ENCODE measurements at places on chromosomes 1 and 21.

GRCh38 chr1:175183586-175183985 is 9.0 kb downstream of the KIAA0040 start:
- DNase-seq, result no peak
- no peak overlapping the region for H3K27ac ChIP-seq
- H3K36me3 ChIP-seq, result no peaks in the 10 kb centered on the region
- 0 out of 2 replicates have a peak, but pooled peaks cover 2% of the 10 kb centered on the region for H3K27me3 ChIP-seq
- no peaks in the 10 kb centered on the region for H3K4me1 ChIP-seq
- H3K4me3 ChIP-seq, result no peak overlapping the region

- no peak overlapping the region for H3K4me3 ChIP-seq
- H3K27ac ChIP-seq, result no peak overlapping the region
- DNase-seq, result no peak
- H3K4me1 ChIP-seq, result peaks cover 10% of the 10 kb centered on the region
- H3K27me3 ChIP-seq, result no peaks in the 10 kb centered on the region
Observed at GRCh38 chr1:21066356-21067012, 110.2 kb downstream of the EIF4G3 start.

DNA sequence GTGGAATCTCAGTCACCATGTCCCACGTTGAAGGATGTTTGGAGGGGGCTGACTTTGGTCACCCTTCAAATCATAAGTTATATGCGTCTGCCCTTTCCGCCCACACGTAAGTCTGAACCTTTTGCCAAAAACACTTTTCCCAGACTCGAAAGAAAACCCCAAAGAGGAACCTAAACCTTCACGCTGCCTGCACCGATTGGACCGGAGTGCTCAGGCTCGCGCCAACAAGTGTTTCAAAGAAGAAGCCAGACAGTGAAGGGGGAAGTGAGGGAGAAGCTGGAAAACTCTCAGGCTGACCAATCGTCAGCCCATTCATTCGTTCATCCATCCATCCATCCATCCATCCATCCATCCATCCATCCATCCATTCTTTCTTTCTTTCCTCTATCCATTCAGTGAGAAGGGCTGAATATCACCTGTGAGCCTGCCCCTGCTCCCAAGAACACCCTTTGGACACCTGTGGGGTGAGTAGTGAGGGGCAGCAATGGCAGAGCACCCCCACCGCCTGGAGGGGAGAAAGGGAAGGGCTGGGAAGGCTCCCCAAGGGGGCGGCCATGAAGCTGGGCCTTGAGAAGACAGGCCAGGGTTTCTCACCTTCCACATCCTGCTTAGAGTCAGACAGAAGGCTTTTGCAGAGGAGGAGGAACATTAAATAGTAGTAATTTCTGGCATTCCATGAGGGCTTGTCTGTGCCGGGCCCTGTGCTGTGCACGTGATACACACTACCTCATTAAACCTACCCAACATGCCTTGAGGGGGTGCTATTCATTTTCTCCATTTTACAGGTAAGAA is 27.1 kb upstream of the RUNX3 start:
- H3K27ac ChIP-seq, result no peak overlapping the region
- no peaks in the 10 kb centered on the region for H3K36me3 ChIP-seq
- no peaks in the 10 kb centered on the region for H3K4me1 ChIP-seq

GRCh38 chr1:156021954-156022353 is 1.2 kb upstream of the SSR2 start:
- H3K36me3 ChIP-seq, result peaks cover 4% of the 10 kb centered on the region
- no peak overlapping the region for H3K4me3 ChIP-seq
- no peaks in the 10 kb centered on the region for H3K27me3 ChIP-seq

DNA sequence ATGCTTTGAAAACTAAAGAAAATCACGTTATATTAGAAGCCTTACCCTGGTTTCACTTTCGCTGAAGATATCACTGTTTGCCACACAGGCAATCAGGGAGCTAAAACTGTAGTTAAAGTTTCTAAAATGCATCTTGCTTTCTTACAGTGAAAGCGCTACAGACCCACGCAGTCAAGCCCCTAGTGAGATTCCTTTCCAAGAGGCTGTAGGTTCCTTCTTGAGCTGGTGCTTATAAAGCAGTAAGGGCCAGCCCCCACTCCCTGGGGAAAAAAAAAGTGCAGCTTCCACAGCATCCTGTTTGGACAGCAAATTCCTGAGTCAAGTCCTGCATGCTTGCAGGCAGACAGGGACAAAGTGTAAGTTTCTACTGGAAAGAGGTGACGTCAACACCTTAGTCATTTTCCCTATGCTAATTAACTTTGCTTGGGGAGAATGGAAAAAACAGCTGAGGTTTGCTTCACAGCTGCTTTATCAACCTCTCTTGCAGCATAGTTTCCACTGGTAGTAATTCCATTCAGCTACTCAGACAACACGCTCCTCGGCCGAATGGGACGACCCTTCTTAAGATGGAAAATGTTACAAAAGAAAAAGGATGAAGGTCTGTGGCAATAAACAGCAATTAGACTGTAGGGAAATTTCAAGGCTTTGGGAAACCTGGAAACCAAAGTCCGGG is 14.7 kb upstream of the KCNE1 start:
- H3K36me3 ChIP-seq, result no peaks in the 10 kb centered on the region
- no peaks in the 10 kb centered on the region for H3K27me3 ChIP-seq
- peak overlapping the region; percentile 93 for H3K27ac ChIP-seq
- peak overlapping the region; percentile 66 for H3K4me3 ChIP-seq
- H3K4me1 ChIP-seq, result peaks cover 10% of the 10 kb centered on the region

GRCh38 chr1:227016990-227017389 is 76.9 kb downstream of the COQ8A start:
- H3K36me3 ChIP-seq, result peaks cover 3% of the 10 kb centered on the region
- no peak overlapping the region for H3K4me3 ChIP-seq
- no peaks in the 10 kb centered on the region for H3K4me1 ChIP-seq
- no peaks in the 10 kb centered on the region for H3K27me3 ChIP-seq

GRCh38 chr1:94884106-94884505 is 42.8 kb downstream of the CNN3 start:
- H3K27ac ChIP-seq, result no peak overlapping the region
- no peaks in the 10 kb centered on the region for H3K27me3 ChIP-seq
- no peak for DNase-seq
- H3K4me1 ChIP-seq, result no peaks in the 10 kb centered on the region
- no peak overlapping the region for H3K4me3 ChIP-seq

GRCh38 chr1:206814716-206815341 is 42.5 kb upstream of the IL10 start:
- peaks cover 2% of the 10 kb centered on the region for H3K27me3 ChIP-seq
- H3K4me1 ChIP-seq, result no peaks in the 10 kb centered on the region
- H3K27ac ChIP-seq, result no peak overlapping the region
- H3K36me3 ChIP-seq, result no peaks in the 10 kb centered on the region

DNA sequence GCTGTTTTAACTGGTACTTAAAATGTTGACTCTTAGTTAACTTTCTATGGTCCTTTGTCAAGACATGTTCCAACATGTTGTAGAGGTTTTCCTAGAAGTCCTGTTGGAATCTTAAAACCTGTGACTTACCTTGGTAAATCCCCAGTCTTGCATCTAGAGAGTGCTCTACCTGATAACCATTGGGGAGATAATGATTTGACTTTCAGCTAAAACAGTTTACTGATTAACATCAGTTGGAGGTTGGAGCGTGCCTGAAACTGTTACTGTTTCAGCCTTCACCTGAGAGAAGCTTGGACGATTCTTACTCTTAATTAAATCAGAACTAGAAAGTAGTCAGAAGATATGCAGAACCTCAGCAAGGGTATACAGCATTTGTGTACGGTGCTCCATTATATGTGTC is 8.8 kb downstream of the MDM4 start:
- H3K4me3 ChIP-seq, result no peak overlapping the region
- peaks cover 8% of the 10 kb centered on the region for H3K36me3 ChIP-seq
- DNase-seq, result no peak
- 0 out of 2 replicates have a peak, but pooled peaks cover 2% of the 10 kb centered on the region for H3K4me1 ChIP-seq

- no peaks in the 10 kb centered on the region for H3K4me1 ChIP-seq
- no peak overlapping the region for H3K27ac ChIP-seq
- peak; percentile 68 for DNase-seq
- H3K27me3 ChIP-seq, result no peaks in the 10 kb centered on the region
Observed at GRCh38 chr1:219385787-219386427, 212.2 kb downstream of the LYPLAL1 start.

DNA sequence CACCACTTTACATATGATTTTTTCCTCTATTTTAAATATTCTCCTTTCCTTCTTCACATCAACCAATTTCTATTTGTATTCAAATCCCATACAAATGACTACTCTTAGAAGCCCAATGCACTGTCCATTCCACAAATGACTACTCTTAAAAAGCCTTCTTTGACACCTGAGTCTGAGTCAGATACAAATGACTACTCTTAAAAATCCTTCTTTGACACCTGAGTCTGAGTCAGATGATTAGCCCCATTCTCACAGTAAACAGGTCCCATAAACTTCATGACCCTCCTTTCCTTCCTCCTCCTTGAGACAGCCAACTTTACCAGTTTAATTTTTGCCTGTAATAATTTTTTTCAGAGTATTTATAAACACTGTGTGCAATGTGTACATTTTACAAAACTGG is 231.3 kb upstream of the USP25 start:
- H3K4me3 ChIP-seq, result no peak overlapping the region
- H3K4me1 ChIP-seq, result no peaks in the 10 kb centered on the region
- no peaks in the 10 kb centered on the region for H3K36me3 ChIP-seq
- H3K27ac ChIP-seq, result no peak overlapping the region

DNA sequence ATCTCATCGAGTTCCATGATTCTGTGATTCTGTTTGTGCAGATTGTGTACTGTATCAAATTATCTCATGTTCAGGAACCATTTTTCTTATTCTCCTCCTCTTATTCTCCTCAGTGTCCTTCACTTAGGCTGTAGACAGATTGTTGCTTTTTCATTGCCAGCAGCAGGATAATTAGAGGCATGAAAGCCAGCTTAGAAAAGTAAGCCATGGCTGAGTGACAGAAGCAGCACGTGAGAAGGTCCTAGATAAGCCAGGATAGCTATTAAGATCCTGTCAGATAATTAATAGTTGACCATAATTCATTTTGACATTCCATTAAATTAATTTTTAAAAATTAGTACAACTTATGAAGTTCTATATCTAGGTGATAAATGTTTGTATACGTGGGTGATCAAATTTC is 60.8 kb upstream of the PRKACB start:
- no peak for DNase-seq
- H3K4me1 ChIP-seq, result peaks cover 5% of the 10 kb centered on the region
- H3K36me3 ChIP-seq, result peaks cover 5% of the 10 kb centered on the region
- H3K4me3 ChIP-seq, result no peak overlapping the region
- H3K27ac ChIP-seq, result no peak overlapping the region
- H3K27me3 ChIP-seq, result no peaks in the 10 kb centered on the region

DNA sequence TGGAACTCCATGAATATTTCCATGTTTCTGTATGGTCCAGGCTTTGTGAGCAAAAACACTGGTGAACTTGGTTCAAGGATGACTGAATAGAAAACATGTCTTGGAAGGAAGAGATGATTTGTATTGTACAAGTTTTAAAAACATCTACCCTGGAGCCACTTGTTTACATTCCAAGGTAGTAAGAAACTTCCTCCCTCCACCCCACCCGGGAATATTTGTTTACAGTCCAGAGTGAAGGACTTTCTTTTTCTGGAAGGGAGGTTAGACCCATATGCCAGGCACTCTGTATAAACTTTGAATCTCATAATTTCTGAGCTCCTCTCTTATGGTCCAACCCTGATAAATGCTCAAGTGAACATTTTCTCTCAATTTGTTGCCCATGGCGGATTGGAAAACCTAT is 323.3 kb upstream of the LYPLAL1 start:
- H3K4me1 ChIP-seq, result no peaks in the 10 kb centered on the region
- DNase-seq, result no peak
- H3K27ac ChIP-seq, result no peak overlapping the region
- no peak overlapping the region for H3K4me3 ChIP-seq
- H3K27me3 ChIP-seq, result no peaks in the 10 kb centered on the region
